ENCODE measurements at places on chromosomes 7 and 10. TPM values are rescaled to one million over a fixed set of nuclear protein-coding genes. Genes with fewer than 3 reads are reported as not detected.

TCAF2 gene
- 5.9 TPM for total RNA-seq

NEUROG3 gene
- not detected for total RNA-seq

DHTKD1 gene
- 18.0 TPM for total RNA-seq

CPN1 gene
- total RNA-seq: not detected

NUTM2B gene
- total RNA-seq: 0.73 TPM

HMX2 gene
- total RNA-seq: not detected

LHFPL3 gene
- total RNA-seq: not detected

ANKRD30A gene
- not detected for total RNA-seq

ASB10 gene
- total RNA-seq: not detected
